ENCODE measurements at places on chromosomes 3 and 15.

- DNase-seq, result no peak
Measured at GRCh38 chr15:57549935-57550334, 41.8 kb upstream of the MYZAP start.

DNA sequence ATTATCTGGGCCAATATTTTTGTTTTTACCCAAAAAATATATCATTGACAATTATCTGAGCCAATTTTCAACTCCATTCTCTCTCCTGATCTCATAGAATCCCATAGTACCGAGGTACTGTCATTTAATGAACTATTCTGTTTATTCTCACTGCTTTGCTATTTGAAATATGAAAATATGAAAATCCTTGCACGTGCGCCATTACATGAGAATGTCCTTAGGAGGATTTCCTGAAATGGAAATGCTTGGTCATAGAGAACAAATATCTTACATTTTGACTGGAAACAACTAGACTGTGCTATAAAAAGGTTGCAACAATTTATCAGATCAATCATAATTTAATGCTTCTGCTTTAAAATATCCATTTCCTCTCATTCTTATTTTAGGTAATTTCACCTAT is 18.3 kb downstream of the FRMD4B start:
- DNase-seq, result no peak

- DNase-seq, result no peak
Measured at GRCh38 chr3:148023994-148024393, 614.8 kb downstream of the ZIC1 start.

GRCh38 chr15:68203486-68203885 is 1.6 kb downstream of the CALML4 start:
- no peak for DNase-seq

DNA sequence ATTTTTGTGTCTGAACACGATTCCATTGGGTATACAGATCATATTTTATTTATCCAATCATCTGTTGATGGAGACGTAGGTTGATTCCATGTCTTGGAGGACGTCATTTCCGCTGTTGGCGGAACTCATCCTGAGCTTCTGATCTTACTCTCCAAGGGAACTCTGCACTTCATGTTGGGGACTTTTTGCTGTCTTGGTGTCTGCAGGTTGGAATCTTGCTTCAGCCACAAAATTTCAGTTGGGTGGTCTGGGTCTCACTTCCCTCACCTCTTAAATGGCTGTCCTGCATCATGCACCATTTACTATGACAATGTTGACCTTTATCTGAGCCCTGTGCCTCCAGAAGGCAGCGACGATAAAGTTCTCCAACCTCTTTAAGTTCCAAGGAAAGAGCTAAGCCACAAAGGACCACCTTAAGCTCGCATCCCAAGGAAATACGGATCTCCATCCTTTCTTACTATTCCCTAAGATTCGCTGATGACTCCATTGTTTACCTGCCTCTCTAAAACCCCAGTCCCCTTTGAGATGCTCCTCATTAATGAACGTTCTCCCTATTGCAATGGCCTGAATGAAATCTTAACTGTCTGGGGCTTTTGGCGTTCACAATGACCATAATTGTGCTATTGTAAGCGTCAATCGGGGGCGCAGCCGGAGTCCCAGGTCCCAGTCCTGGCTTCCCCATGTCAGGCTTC is 23.1 kb upstream of the RNU6-1 start:
- DNase-seq, result no peak
